NCI-H1092 treated with DMSO at 0.1 percent for 48 hours (cell line): ENCODE measurements at places on chromosomes 11 and 22.

- no peak for DNase-seq
These were observed 93.2 kb downstream of the TRMU start for GRCh38 chr22:46428602-46429324.

DNA sequence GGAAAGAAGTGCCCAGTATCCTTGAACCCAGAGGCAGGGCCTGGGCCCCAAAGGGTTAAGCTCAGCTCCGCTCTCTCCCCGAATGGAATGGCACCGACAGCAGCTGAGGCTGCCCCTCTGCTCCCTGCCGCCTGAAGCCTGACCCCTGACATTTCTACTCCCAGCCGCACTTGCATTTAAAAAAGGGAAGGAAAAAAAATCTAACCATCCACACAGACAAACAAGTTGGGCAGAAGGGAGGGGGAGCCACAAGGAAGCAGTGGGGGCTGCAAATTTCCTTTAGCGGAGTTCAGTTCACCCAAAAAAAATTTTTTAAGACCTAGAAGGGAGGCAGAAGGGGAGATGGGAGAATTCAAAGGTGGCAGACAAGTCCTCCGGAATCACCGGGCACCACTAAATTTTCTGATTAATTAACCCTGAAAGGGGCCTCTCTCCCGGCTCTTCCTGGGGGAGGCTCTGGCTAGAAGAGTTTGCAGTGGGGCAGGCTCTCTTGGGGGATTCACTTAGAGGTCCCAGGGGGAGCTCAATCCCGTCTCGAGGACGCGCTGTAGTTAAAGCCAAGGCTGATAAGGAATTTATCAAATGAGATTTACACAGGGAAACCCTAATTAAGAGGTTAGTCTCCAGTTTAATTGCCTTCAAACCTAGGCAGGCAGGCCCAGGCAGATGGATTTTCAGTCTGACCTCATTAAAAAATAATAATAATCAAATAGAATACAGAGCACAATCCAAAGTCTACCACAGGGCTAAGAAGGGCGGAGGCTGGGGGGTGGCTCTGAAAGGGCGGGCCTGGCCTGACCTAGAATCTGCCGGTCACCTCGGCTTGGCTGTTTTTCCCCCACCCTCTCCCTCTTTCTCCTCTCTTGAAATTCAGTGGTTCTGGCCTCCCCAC lies 25.6 kb downstream of the MN1 start:
- no peak for DNase-seq

- DNase-seq, result no peak
These were observed 74.7 kb upstream of the PHF21B start for GRCh38 chr22:45084400-45084920.

GRCh38 chr11:6360183-6360582 lies 30.1 kb upstream of the SMPD1 start:
- DNase-seq, result no peak

DNA sequence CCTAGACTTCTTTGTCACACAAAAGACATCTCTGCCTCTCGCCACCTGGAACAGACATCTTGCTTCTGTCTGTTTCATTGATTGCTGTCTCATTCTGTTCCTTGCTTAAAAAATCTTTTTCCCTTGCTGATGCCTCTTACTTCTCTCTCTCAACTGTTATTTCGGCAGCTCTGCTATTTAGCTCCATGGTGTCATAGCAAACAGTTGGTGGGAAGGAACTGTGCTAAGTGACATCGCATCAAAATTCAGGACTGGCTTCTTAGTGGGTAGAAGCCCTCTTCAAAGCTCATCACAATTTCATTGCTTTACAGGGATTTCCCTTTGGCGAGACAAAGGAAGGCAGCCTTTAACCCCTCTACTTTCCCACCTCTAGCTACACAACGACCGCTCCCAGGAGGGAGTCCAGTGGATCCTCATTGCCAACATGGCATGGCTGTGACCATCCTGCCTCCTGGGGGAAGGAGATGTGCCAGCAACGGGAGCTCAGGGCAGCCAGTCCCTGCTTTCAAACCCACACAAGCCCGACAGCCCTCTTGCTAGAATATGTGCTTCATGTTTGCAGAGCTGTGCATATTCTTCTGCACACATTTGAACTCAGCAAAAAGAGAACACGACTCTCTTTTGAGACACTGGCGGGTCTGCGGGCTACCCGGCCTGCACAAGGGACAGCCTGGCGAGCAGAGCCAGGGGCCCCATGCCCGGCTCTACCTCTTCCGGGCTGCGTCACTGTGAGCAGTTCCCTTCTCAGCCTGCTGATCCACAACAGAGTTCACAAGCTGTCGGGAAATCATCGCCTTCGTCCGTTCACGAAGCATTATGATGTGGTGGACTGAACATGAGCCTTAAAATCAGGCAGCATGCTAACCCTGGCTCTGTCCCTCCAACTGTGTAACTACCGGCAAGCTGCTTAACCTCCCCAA lies 51.1 kb upstream of the JAM3 start:
- no peak for DNase-seq

- DNase-seq, result no peak
These were observed 1466.0 kb downstream of the TBC1D22A start for GRCh38 chr22:48228468-48228867.

- DNase-seq, result peak; percentile 74
These were observed 11.9 kb upstream of the NRIP3 start for GRCh38 chr11:9015677-9016076.

DNA sequence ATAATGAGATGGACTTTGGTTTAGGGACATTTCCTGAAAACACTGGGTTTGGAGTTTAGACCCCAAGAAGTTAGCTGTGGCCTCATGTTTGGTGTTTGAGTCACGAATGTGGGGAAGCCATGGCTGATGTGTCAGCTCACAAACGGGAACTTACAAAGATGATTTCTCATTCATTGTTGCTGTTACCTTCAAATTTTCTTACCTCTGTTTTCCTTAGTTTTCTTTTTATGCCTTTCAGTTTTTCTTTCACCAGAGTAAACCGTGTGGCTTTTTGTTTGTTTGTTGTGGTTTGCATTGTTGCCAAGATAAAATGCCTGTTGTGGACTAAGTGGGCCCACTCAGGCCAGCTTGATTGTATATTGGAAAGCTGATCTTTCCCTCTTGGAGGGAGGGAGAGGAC lies 89.1 kb downstream of the SWAP70 start:
- DNase-seq, result no peak

GRCh38 chr11:123577081-123577598 lies 77.3 kb downstream of the SCN3B start:
- DNase-seq, result peak; percentile 67

DNA sequence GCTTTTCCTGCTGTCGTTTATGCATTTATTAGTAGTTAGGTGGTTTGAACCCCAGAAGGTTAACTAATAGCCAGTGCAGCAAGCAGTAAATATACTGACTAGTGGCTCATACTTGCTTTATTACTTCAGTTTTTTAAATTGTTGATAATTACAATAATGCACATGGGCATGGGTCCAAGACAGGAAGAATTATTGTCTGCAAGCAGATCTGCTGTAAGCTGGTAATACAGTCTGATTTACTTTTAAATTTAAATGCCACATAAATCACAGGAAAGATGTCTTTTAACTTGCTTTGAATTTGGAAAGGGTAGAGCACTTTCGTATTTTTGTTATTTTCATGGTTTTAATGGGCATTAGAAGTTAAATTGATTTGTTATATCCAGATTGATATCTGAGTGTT lies 27.1 kb downstream of the APLP2 start:
- DNase-seq, result no peak

DNA sequence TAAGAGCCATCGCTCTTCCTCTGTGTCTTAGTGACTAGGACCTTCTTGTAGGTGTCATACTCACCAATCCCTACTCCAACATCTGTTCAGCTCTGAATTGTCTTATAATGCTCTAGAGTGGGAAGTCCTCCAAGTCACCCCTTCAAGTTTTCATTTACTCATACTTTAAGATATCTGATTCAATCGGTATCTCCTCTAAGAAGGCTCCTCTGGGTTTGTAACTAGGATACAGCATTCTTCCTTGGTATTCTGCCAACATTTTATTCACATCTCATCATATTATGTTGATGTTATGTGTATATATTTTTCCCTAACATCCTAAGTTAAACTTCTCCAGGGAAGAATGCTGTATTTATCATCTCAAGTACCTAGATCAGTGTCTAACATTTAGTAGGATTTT lies 662.1 kb downstream of the NTM start:
- no peak for DNase-seq

GRCh38 chr11:120744016-120744994 lies 232.8 kb downstream of the GRIK4 start:
- no peak for DNase-seq

GRCh38 chr11:36228689-36229088 lies 60.5 kb downstream of the COMMD9 start:
- no peak for DNase-seq

GRCh38 chr11:22666325-22666687 lies at the start of gene GAS2:
GAS2 (plus strand) TSS chr11:22666611; CDS start chr11:22674870, 8,259 bp downstream.
- DNase-seq, result peak; percentile 69

DNA sequence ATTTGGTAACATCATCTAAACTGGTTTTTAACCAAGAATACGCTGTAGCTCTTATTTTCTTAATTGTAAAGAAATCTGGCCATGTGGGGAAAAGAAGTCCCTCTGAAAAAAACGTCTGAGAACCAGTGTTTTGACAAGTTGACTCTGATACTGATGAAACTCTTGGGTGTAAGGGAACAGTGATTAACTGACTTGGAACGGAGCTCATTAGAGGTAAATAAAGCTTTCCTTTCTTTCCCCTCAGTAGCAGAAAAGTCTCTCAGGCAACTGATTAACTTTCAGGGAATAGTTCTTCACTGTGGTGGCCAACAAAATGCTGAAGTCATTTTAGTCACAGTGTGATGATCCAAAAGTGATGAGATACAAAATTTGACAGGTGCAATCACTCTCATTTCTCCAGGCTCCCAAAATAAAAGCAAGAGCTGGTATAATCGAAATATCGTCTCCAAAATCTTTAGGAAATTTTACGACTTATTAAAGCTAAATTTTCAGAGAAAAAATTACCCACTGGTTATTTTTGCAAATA lies 52.3 kb downstream of the SLC36A4 start:
- DNase-seq, result no peak

GRCh38 chr11:11230802-11231562 lies 122.1 kb downstream of the CSNK2A3 start:
- DNase-seq, result peak; percentile 15

GRCh38 chr11:43790444-43790794 lies 90.2 kb upstream of the ALKBH3 start:
- DNase-seq, result no peak

- no peak for DNase-seq
These were observed 191.8 kb upstream of the E2F8 start for GRCh38 chr11:19432370-19433061.

GRCh38 chr11:114348200-114349191 lies 51.8 kb downstream of the C11orf71 start:
- DNase-seq, result peak; percentile 48

- DNase-seq, result no peak
These were observed 124.7 kb upstream of the CCDC90B start for GRCh38 chr11:83410605-83411565.

DNA sequence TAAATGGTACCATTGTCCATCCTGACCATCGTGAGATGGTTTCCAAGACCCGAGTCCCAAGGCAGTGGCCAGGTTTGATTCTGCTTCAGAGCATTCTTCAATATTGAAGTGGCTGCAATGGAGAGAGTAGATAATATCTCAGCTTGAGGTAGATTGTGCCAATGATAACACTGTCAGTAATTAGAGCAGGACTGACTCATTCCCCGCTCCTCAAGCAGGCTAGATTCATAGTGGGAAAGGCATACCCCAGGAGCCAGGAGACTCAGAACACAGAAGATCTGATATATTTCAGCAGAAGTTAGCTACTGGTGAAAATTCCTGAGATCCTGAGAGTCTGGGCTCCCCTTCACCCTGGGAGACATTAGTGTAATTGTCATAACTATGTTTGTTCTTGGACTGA lies 55.6 kb upstream of the LARGE1 start:
- DNase-seq, result no peak

DNA sequence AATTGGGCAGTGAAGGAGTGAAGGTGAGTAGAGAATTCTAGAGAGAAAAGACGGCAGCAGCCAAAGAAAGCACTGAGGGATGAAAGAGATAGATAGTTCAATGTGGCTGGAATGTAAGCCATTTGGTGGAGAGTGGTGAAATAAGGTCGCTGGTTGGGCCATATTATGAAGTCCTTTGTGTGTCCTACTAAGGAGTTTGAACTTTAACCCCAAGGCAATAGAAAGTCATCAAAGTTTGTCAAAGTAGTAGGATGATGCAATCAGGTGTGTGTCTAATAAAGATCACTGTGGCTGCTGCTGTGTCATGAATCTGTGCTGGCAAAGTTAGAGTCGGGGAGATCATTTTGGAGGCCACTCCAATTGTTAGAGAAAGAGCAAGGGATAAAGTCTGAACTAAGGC lies 18.7 kb downstream of the RNF121 start:
- DNase-seq, result no peak

- no peak for DNase-seq
These were observed 429.3 kb upstream of the FAT3 start for GRCh38 chr11:91795139-91795887.

GRCh38 chr11:12118949-12119348 lies 8.6 kb downstream of the MICAL2 start:
- DNase-seq, result no peak

DNA sequence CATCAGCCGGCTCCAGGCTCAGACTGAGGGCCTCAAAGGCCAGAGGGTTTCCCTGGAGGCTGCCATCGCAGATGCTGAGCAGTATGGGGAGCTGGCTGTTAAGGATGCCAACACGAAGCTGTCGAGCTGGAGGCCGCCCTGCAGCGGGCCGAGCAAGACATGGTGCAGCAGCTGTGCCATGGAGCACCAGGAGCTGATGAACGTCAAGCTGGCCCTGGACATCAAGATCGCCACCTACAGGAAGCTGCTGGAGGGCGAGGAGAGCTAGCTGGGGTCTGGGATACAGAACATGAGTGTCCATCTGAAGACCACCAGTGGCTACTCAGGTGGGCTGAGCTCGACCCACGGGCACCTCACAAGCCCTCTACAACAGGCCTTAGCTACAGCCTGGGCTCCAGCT lies 4.0 kb upstream of the SCUBE2 start:
- DNase-seq, result no peak

DNA sequence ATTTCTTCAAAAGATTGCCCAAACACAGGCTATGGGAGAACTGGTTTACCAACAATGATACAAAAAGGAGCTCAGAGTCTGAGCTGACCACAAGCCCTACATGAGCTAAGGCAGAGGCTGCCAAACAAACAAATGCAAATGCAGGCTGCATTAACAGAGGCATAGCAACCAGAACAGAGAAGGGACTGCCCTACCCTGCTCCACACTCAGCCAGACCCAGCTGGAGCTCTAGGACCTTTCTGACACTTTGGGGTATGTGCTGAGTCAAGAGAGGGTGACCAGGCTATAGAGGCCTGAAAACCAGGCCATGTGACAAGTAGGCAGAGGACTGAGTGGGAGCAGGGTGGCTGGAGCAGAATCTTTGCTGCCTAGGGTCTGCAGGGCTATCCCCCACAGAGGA lies 17.8 kb upstream of the P2RY2 start:
- DNase-seq, result no peak
